ENCODE measurements at places on chromosomes 7 and 10.

GRCh38 chr10:75530299-75530698 is 98.9 kb downstream of the LRMDA start:
- DNase-seq = no peak

DNA sequence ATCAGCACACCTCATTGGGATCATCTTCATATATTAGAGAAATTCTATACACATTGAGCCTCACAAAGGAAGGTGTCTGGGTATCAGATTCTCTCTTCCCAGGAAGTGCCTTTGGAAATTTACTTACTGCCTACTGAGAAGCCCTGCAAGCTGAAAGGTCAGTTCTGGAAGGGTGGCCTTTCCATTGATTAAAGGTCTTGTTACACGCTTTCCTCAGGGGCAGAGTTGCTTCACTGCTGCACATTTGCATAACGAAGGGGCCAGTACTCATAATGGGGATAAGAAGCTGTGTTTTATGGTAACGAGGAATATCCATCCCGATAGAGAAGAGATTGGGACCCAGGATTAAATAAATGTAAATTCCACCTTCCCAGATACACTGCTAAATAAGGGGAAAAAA is 19.4 kb upstream of the IL15RA start:
- DNase-seq = no peak

GRCh38 chr10:93126483-93127052 is 52.9 kb downstream of the CYP26A1 start:
- no peak for DNase-seq

- peak; percentile 43 for DNase-seq
Measured at GRCh38 chr7:136868496-136869000, at the start of gene CHRM2. Gene CHRM2, plus strand, starts transcription at chr7:136868652. Its CDS starts 146,214 bp downstream, at chr7:137014866.

DNA sequence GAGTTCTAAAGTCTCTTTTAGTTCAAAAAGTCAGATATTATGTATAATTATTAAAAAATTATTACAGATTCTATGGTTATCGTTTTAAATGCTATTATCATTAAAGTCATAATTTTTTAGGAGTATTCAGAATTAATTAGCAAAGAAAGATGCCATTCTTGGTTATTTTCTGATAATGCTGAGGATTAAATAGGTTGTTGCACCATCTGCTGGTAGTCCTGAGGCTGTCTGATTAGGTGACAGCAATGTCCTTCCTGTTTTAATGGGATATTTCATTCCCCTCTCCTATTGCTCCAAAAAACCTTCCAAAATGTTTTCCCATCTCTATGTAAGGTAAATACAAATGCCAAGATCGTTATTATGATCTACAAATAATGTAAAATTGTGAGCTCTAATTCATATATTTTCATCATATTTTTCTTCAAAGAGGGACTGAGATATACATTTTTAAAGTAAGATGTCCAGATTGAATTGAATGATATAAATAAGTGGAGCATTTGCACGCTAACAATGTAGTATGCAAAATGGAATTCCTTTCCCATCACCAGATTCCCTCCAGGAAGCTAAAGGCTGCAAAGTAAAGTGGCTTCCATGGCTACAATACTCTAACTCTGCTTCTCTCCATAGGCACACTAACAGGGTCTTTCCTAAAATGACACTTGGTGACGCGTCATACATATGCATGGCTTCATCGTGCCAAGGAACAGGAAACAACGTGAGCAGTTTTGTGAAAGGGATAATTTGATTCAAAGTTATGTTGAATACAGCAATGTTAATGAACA is 58.8 kb upstream of the AKR1E2 start:
- DNase-seq = peak; percentile 70

- peak; percentile 62 for DNase-seq
Measured at GRCh38 chr7:44621034-44621749, 14.8 kb downstream of the OGDH start.

GRCh38 chr7:158309868-158310763 is 277.5 kb downstream of the PTPRN2 start:
- DNase-seq = no peak

All from EH (cell line).